Fibroblast of skin of back (primary cell): ENCODE measurements at places on chromosomes 16 and 17.

GRCh38 chr16:50254072-50254471, 12.3 kb upstream of the ADCY7 start:
- no peak for DNase-seq

GRCh38 chr17:7820231-7820630, 13.8 kb upstream of the KDM6B start:
- no peak for DNase-seq

GRCh38 chr17:57914273-57915142, 40.7 kb downstream of the CUEDC1 start:
- DNase-seq, result no peak

GRCh38 chr17:8005967-8006730, 3.7 kb downstream of the GUCY2D start:
- DNase-seq, result no peak

DNA sequence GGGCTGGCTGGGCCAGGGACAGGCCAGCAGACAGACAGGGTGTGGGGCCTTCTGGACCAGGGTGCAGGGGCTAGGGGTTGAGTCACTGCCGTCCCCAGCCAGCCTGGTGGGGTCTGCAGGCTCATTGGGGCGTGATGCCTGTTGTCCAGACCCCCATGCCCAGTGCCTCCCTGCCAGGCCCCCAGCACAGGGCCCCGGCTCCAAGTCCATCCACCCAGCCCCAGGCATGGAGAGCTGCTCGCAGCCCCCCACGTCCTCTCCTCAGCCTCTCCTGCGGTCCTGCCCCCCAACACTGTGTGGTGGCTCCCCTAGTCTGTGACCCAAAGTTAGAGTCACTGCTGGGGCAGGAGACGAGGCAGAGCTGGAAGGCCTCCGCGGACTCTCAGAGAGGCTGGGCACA, 7.0 kb upstream of the PKMYT1 start:
- DNase-seq, result no peak

DNA sequence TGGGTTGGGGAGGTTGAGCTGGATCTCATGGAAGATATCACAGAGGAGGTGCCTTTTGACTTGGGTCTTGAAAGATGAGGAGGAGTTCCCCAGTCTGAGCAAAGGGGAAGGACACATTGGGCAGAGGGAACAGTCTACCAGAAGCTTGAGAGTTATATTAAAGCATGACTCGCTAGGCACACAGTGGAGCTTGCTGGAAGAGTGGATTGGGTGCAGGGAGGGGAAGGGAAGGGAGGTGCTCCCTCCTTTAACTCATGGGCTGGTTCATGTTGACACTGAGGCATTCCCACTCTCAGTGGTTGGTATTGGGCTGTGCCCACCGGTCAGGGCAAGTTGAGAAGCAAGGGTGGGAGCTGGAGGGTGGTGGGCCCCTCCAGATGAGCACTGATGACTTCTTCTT, 5.9 kb downstream of the TMEM98 start:
- DNase-seq, result no peak

- peak; percentile 54 for DNase-seq
Measured at GRCh38 chr16:27678955-27679354, 129.0 kb downstream of the KATNIP start.

GRCh38 chr16:75108792-75109731, 7.5 kb downstream of the LDHD start:
- DNase-seq, result peak; percentile 88

DNA sequence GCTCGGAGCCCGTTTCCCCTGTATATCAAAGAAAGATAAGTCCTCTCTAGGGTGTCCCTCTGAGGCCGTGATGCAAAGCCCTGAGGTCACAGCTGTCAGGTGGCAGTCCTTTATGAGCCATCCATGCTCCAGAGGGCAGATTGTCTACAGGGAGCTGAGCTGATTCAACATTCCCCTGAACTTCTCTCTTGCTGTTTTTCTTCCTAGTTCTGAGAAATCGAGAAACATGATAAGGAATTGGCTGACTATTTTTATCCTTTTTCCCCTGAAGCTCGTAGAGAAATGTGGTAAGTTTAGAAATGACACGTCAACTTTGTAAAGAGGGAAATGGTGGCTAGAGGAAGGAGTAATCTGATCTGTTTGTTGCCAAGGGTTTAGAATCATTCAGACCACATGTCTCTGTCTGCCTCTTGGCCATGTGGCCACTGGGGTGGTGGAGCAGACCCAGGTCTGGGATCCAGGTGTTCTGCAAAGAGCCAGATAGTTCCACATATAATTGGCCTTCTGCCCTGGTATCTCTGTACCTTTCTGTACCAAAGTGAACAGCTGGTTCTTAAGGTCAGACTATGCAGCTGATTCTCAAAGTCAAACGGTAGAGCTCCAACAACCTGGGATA, 3.5 kb downstream of the CTNS start:
- peak; percentile 40 for DNase-seq

GRCh38 chr17:72751746-72752145, 340.7 kb downstream of the SLC39A11 start:
- no peak for DNase-seq

DNA sequence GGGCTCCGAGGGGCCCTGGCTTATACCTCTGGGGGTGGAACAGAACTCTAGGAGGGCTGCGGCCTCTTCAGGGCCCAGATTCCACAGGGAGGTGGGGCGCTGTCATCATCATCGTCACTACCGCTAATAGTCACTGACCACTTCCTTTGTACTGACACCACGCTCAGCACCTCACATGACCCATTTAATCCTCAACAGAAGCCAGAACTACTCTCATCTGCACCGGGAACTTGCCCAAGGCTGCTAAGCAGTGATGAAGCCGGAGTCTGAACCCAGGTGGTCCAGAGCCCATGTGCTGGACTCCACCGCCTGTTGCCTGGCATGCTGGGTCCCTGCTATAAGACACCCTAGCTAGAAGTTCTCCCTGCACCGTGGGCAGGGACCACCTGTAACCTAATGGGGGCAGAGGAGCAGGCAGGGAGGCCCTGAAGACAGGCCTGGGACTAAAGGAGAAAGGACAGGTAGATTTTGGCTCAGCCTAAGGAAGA, 12.0 kb downstream of the UNC13D start:
- peak; percentile 65 for DNase-seq

GRCh38 chr17:8162997-8163977, 539 bp upstream of the VAMP2 start:
- DNase-seq, result no peak

DNA sequence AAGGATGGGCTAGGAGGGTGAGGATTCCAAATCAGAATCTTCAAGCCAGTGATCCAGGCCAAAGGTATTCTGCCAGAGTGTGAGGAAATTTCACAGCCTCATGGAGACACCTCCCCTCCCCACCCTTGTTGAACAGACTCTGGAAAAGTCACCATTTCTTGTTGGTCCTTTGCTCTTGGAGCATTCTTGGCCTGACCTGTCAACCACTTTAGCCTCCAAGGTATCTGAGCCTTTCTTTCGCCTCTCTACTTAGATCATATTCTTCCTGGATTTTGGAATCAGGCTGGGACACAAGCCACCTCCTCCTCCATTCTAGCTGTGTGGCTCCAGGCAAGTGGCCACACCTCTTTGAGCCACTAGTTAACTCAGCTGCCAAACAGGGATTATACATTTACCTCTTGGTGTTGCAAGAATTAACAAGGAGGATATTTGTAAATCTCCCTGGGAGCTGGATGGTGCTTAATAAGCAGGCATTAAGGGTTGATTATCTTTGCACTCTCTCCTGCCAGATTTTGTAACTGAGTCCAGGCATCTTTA, 193.5 kb downstream of the WWOX start:
- DNase-seq, result no peak

DNA sequence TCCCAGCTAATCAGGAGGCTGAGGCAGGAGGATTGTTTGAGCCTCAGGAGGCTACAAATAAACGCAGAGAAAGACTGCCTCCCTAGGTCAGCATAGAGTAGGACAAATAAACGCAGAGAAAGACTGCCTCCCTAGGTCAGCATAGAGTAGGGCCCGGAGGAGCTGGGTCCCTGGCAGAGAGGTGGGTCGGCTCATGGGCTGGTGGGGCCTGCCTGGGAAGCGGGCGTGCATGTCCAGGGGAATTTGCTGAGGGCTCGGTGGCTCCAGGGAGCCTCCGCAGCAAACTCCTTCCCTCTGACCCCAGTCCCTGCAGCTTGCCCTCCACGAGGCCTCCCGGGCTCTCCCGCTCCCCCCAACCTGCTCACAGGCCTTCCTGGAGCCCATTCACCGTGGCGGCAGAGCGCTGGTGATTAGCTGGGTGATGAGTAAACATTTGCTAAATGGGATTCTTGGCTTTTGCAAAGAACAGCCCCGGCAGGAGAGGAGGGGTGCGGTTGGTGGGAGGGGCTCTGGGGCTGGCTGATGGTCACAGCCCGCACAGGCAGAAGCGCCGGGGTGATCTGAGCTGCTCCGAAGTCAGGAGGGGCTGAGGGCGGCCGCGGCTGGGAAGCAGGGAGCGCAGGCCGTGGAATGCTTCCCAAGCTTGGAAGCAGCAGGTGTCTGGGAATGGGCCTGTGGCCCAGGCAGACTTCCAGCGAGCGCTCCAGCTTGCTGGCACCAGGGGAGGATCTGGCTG, 93.1 kb downstream of the RTN4RL1 start:
- DNase-seq, result no peak

DNA sequence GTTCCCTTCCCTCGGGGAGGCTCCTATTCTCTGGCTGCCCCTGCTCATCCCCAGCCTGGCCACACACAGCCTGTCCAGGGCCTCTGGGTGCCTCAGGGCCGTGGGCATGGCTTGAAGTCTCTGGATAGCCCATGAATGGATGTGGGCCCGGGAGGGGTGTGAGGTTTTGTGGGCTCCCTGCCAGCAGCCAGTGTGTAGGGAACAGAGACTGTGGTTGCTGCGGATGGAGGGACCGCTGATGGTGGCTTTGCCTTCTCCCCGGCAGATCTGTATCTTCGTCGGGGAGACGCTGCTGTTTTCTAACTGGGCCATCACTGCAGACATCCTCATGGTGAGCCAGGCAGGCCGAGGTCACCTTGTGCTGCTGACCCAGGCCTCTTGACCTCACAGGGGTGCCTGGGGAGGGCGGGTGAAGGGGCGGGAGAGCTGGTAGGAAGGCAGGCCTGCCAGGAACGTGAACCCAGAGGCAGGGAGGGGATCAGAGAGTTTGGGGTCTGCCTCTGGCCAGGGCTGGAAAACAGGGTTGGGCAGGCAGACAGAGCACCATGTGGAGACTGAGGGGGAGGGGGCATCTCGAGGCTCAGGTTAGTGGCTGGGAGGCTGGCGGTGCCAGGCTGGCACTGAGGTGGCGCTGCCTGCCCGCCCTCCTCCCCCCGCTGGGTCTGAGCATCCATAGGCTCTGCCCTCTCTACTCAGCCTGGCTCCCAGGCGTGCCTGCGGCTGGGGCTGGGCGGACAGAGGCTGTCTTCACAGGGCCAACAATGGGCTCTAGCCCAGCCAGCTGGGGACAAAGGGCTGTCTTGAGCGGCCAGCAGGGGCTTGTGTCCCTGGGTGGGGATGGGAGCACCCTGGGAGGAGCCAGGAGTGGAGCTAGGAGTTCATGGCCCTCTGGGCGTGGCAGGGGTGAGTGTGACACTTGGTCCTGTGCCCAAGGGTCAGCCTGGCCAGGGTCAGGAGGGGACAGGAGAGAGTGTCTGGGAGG, 21.4 kb downstream of the MYBBP1A start:
- no peak for DNase-seq

- no peak for DNase-seq
Measured at GRCh38 chr17:349666-350065, 2.9 kb downstream of the RPH3AL start.

DNA sequence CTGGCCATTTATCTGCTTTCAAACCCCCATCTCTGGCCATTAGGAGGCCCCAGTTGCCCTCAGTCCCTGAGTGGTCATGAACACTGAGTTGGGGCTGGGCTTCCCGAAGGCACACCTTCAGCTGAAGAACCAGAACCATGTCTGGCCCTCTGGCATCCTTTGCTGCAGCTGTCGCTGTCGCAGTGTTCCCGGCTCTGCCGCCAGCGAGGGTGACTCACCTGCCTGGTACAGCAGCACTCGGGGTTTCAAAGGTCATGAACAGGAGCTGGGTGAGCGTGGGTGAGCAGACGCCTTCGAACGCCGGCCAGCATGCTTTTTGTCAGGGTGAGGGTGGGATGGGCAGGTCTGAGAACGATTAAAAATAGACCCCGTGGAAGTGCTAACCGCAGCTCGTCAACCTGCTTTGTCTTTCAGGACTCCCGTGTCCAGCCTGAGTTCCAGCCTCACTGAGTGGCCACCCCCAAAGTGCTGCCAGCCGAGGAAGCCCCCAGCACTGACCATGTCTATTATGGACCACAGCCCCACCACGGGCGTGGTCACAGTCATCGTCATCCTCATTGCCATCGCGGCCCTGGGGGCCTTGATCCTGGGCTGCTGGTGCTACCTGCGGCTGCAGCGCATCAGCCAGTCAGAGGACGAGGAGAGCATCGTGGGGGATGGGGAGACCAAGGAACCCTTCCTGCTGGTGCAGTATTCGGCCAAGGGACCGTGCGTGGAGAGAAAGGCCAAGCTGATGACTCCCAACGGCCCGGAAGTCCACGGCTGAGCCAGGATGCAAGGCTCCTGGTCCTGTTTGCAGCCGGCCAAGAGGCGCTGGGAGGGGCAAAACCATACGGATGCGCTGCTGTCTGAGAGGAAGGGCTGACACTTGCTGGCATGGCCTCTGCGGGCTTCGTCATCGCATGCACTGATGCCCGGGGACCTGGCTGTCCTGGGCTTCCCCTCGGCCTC, 7.6 kb downstream of the SNN start:
- DNase-seq, result no peak

DNA sequence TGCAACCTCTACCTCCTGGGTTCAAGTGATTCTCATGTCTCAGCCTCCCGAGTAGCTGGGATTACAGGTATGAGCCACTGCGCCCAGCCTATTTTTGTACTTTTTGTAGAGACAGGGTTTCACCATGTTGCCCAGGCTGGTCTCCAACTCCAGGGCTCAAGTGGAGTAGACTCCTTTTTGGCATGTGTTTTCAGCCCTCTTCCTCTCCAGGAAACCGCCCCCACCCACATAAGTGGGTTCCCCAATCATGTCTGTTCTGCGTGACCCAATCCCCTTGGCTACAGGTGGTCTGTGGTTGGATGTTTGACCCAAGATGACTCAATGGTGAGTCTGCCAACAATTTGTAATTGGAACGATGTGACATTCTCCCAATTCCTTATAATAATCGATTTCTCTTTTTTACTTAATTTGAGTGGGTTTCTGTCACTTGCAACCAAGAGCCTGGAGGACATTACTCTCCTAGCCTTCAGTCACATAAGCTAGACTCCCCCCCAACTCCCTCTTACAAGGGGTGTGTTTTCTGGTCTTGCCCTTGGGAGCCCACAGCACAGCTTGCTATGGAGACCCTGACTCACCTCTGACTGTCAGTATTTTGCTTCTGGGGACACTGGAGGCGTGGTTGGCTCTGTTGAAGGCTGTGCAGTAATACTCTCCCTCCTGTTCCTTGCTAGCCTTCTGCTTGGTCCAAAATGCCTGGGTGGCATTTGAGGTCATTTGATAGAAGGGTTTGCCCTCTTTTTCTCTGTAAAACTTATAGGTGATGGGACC, 34.9 kb downstream of the PECAM1 start:
- DNase-seq, result peak; percentile 6

- DNase-seq, result peak; percentile 66
Measured at GRCh38 chr16:47565454-47565853, 104.3 kb downstream of the PHKB start.

GRCh38 chr17:15955793-15956541, 11.0 kb downstream of the ADORA2B start:
- DNase-seq, result peak; percentile 27
